HS-27A (cell line): ENCODE measurements at places on chromosomes 7 and 10.

GRCh38 chr7:135414850-135415439, 95.0 kb downstream of the CNOT4 start:
- peak; percentile 7 for DNase-seq

DNA sequence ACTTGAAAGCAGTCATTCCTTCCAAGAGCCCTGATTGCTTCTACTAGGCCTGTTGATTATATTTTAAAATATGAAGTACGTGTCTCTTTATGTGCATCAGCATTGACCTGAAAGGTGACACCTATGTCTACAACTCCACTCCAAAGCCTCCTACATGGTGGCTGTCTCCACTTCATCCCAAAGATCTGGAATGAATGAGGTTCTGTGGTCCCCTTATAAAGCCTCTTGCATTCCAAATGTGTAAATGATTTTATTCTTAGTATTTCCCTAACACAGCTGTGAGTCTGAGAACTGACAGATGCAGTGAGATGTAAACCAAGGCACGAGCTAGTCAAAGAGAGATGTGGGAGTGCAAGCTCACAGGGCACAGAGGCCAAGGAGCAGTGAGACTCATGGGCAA, 176.0 kb upstream of the SVIL start:
- no peak for DNase-seq

DNA sequence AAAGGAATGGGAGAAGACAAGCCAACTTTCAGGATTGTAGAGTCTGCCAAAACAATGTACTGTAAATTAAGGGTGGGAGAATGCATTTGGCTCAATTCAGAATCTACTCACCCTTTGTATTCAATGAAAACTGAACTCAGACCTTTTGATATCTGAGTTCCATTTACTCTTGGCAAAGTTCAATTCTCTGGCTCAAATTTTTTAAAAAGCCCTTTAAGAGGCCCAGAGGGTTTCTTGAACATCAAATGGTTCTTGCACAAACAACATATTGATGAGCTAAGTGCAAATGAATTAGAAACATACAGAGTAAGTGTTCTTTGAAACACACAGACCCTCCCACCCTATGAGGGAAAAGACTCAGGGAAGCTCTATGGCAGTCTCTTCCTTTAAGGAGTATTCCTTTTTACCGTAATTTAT, 5.2 kb upstream of the XPNPEP1 start:
- DNase-seq, result no peak

GRCh38 chr7:128211626-128212025, 29.5 kb upstream of the LEP start:
- DNase-seq, result no peak

DNA sequence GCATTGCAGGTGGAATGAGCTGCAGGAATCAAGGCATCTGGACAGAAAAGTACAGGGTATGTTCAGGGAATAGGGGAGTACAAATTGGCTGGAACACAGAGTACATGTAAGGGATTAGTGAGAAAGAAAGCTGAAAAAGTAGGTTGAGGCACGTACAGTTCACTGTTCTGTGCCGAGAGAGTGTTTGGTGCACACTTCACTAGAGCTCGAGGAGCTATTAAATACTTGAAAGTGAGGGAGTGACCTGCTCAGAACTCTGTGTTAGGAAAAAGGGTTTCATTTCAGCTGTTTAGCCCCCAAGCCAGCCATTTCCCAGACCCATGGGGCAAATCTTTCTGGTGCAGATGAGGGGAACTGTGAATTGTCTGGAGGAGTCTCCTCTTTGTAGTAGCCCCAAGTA, 115.2 kb downstream of the TBXAS1 start:
- DNase-seq, result no peak

DNA sequence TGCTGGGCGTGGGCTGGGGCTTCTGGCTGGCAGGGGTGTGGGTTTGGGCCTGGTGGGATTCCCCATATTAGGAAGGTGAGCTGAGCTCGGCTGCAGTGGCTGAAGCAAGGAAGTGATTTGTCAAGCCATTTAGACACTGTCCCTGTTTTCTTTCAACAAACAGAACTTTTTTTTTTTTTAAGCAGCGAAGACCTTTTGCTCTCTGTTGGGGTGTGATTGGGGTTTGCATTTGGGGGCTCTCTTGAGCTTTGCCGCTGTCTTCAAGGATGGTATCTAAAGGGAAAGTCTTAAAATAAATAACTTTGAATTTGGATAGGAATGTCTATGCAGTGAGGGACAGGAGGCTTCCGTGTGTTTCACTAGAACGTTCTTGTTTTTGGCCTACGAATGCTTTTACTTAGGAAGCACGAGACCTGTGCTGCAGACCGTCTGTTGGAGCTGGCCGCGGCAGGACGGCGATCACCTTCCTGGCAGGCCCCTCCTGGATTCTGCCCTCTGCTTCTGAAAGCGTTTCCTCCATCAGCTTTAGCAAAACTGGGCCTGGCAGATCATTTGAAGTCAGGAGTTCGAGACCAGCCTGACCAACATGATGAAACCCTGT, 43.9 kb downstream of the FOXK1 start:
- no peak for DNase-seq

- no peak for DNase-seq
Measured at GRCh38 chr7:157234271-157234670, 95.5 kb downstream of the UBE3C start.

DNA sequence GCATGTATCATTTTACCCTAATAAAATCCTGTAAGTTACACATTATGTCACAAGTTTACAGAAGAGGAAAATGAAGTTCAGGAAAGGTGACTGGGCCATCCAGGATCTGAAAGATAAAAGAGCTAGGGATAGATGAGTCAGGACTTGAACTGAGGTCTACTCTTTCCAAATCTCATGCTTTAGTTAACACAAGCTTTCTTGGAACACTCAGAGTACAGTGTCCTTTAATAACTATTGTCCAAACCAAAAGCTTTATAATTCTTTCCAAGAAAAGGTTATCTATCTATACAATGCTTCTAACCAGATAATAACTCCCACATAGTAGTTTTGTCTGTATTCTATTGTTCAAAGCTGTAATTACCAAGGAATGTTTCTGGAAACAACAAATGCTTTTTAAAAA, 164.6 kb downstream of the LRRN3 start:
- no peak for DNase-seq

GRCh38 chr7:70325509-70326101, 727.3 kb downstream of the AUTS2 start:
- DNase-seq, result no peak

GRCh38 chr10:14605231-14605925, 169.3 kb downstream of the FAM107B start:
- no peak for DNase-seq

- DNase-seq, result no peak
Measured at GRCh38 chr10:133143546-133143945, 16.5 kb upstream of the KNDC1 start.

GRCh38 chr7:49488573-49488972, 284.9 kb upstream of the VWC2 start:
- no peak for DNase-seq

DNA sequence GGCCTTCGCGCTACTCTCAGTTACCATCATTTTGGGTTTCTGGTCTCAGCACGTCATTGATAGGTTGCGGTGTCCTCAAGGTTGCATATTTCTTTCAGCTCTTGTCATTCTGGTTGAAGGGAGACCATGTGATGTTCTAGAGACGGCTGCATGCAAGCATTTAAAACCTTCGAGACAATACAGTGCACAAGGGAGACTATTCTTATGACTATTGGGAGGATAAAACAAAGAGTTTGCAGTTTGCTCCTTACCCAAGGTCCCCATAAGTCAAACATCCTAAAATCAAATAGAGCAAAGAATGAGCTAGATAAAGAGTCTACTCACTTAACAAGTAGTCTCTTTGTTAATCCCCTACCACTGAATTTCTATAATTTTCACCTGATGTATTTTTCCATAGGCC, 39.1 kb downstream of the NPVF start:
- no peak for DNase-seq

- no peak for DNase-seq
Measured at GRCh38 chr7:7265081-7266075, 83.0 kb downstream of the C1GALT1 start.

DNA sequence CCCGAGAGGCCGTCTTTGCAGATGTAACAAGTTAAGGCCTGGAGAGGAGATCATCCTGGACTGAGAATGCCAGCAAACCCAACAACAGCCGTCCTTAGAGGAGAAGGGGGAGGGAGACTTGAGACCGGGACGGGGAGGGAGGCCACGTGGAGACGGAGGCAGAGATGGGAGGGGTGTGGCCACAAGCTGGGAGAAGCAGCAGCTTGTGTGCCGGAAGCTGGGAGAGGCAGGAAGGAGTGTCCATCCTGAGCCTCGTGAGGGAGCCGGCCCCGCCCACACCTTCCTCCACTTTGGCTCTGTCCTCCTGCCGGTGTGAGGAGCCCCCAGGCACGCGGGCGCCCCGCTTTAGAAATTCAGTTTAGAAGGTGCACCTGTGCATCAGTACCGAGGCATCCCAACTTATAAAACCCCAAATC, 95.7 kb downstream of the DNAJB6 start:
- DNase-seq, result no peak

DNA sequence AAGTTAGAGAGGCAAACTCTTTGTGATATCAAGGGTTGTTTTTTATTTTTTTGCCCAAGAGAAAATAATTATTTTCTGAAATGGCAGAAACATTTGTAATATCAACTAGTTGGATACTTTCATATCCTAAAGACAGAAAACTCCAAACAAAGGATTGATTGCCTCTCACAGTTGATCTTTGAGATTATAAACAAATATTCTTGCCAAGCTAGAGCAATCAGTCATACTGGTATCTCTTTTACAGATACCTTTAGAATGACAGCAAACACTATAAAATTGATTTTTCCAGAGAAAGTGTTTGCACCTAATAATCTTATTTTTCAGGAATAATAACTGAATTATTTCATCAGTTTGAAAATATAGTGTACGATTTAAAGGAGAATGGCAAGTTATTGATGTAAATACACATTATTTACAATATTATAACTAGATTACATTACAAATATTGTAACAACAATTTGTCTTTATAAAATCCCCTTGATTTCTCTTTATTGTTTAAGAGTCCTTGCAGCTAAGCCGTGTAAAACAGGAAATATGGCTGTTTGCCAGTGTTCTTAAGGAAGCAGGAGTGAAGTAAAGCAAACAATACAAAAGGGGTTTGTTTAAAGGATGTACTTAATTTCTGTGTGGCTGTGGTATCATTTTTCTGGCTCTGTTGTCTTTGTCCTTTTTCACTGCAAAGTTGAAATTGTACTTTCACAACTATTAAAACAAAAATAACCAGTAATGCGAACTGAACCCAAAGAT, 58.4 kb downstream of the MAPK8 start:
- DNase-seq, result no peak

DNA sequence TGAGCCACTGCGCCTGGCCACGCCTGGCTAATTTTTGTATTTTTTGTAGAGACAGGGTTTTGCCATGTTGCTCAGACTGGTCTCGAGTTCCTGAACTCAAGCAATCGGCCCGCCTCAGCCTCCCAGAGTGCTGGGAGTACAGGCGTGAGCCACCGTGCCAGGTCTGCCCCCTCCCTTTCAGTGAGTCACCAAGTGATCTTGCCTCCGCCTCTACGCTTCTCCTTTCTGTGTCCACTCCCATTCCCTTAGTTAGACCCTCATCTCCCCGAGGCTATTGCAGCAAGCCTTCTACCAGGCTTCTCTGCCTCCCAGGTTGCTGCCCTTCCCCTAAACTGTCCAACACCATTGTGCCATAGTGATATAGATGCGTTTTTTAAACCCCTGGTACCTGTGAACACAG, 32.9 kb downstream of the CDC123 start:
- no peak for DNase-seq

DNA sequence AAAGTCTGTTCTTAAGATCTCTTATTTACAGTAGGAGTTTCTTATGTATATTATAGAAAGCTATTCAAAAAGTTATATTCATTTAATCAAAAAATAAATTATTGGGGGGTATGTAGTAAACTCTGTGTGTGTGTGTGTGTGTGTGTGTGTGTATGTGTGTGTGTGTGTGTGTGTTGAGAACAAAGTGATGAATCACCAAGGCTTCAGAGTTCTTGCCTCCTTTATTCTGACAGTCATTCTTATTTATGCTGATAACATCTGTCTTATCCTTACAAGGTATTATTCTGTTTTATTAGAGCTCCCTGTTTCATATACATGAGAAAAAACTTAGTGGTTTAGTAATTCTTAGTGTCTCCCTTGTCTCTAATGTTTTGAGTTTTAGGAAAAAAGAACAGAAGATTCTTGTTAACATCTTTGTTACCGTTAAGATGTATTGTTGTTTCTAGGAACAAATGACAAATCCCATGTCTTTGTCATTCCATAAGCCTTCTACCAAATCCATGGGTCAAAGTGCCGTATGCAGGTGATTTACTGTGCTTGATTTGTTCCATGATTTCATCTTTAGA, 424.0 kb downstream of the EXOC4 start:
- DNase-seq, result no peak
